Amygdala (tissue), 56 donors: ENCODE measurements at places on chromosomes 16 and 17.

DNA sequence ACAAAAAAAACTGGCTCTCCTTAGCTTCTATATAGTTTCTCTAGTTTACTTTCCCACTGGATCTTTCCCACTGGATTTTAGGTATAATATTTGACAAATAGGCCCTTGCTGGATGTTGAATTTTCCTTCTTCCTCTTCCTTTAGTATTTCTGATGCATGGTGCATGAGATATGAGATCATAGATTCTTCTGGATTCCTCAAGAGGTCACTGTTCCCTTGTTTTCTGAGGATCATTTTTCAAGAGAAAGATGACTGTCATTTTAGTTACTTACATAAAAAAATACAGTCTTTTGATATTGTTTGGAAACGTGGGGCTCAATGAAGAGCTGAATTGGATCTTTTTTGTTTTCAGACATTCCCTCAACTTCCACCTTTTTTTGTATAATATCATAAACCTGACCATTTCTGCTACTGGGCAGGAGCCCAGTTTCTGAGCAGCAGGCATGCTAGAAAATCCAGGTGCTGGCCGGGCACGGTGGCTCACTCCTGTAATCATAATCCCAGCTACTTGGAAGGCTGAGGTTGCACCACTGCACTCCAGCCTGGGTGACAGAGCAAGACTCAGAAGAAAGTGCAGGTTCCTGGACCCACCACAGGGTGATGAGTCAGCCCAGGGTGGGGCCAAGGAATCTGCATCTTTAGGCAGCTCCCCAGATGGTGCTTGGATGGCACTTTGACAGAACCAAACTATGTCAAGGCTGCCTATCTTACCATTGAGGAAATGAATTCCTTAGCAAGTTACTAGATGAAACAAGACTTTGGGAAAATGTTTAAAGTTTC lies 70.3 kb downstream of the SDR42E1 start:
- DNase-seq: no peak

DNA sequence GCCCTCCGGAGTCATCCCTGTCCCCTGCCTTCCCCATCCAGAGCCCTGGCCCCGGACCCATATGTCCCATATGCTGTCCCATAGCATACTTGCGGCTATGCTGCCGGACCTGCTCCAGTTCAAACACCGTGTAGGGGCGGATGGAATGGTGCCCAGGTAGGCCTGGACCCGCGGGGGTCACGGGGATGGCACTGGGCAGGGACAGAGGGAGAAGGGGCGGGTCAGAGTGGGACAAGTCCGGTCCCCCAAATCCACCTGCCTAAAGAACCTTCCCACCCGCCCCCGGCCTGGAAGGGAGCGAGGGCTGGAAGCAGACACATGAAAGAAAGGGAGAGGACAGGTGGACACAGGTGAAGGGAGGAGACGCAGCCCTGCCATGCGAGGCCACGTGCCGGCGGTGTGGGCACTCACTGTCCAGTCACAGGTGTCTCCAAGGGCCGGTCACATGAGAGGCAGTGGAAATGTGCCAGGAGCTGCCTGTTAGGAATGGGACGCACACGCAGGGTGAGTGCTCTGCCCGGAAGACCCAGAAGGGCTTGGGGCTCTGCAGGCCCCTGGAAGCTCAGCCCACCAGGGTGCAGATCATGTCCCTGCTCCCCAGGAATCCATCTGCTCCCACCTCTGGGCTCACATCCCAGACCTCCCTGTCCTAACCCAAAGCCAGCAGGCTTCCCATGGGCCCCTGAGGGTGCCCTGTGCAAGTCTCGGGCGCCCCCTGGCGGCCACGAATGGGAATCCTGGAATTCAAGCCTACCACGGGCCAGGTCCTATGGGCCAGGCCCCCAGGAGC lies 14.0 kb downstream of the UBALD2 start:
- DNase-seq: peak; percentile 79

GRCh38 chr16:73265935-73266334 lies 218.0 kb upstream of the ZFHX3 start:
- no peak for DNase-seq

DNA sequence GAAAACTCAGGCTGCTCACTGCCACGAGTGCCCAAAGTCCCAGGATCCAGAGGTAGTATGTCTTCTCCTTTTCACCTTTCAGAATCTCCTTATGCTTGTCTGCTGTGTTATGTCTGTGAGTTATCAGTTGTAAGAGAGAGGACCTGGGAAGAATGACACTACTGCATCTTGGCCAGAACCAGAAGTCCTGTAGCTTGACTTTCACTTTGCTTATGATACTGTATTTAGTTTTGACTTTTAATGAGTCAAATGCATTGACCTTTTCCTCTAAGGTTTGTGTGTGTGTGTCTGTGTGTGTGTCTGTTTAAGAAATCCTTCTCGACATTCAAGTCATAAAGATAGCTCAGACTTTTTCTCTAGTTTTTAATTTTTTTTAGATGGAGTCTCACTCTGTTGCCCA lies 43.4 kb downstream of the BMERB1 start:
- DNase-seq: no peak

GRCh38 chr17:17941015-17941414 lies 31.2 kb downstream of the TOM1L2 start:
- no peak for DNase-seq

- DNase-seq: no peak
Observed at GRCh38 chr16:29912087-29912486, 11.8 kb downstream of the ASPHD1 start.

GRCh38 chr16:10833271-10833670 lies 14.7 kb upstream of the TVP23A start:
- no peak for DNase-seq

DNA sequence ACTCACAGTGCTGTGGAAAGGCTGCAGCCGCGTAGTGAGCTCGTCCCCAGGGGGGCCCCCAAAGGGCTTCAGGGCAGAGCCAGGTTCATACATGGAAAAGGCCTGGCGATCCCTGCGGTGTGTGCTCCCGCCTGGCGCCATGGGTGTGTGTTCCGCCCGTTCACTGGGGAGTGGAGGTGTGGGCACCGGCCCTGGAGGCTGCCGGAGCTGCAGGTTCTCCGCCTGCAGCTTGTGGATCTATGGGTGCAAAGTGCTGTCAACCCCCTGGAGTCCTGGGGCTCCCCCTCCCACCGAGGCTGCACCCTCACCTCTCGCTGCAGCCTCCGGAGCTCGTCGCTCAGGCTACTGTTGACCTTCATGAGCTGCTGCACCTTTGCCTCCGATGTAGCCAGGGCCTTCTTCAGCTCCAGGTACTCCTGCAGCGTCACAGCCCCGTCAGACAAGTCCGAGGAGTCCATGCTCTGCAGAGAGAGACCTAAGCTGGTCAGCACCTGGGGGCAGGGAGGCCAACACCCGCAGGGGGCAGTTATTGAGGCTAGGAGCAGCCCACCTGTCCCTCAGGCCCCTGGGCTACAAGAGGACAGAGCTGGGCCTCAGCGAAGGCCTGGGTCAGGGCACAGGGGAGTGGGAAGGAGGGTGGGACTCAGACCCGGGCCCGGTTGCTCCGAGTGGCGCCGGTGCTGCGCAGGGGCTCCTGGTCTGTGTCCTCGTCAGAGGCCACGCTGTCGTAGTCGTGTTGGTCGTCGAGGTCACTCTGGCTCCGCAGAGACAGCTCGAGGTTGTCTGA lies 7.9 kb downstream of the TP53I13 start:
- no peak for DNase-seq

- no peak for DNase-seq
Observed at GRCh38 chr17:34366010-34366409, 3.0 kb upstream of the CCL1 start.
